ENCODE measurements at places on chromosomes 6 and 20.

- DNase-seq: no peak
Measured at GRCh38 chr6:84756877-84757276, 7.5 kb downstream of the TBX18 start.

- no peak for DNase-seq
Measured at GRCh38 chr6:139150920-139151319, 16.0 kb downstream of the HECA start.

DNA sequence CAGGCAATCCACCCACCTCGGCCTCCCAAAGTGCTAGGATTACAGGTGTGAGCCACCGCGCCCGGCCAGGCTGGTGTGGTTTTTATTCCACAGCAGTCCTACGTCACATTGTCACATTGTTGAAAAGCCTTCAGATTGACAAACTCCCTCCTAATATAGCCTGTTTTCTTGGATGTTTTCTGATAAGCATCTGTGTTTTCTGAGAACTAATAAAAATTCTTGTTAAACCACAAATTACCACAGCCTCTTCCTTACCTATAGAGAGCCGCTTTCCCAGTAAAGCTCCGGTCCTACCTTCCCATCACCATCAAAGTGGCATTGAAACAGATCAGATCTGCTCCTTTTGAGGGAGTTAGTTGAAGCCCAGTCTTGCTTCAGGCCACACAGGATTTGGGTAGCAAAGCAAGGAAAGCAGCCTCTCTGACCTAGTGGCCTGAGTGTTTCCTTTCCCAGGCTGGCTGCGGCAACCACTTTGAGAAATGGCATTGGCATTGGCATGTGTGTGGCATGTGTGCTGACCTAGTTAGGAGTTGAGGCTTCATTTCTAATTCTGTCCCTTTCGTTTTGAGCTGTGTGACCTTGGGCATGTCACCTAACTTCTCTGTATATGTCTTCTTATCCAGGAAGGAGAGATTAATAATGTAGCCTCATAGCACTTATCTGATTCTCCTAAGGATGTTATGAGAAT lies 1.7 kb upstream of the PKIG start:
- DNase-seq: no peak

DNA sequence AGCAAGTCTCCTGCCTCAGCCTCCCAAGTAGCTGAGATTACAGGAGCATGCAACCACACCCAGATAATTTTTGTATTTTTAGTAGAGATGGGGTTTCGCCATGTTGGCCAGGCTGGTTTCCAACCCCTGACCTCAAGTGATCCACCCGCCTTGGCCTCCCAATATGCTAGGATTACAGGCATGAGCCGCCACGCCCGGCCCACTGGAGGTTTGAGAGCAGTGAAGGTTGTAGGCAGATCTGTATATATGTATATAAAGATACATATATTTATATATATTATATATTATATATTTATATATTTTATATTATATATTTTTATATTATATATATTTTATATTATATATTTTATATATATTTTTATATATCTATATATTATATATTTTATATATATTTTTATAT lies 38.2 kb upstream of the TTPAL start:
- no peak for DNase-seq

- DNase-seq: no peak
Measured at GRCh38 chr6:113944701-113945100, 26.2 kb downstream of the HDAC2 start.

- no peak for DNase-seq
Measured at GRCh38 chr20:58765780-58766179, 73.2 kb downstream of the NPEPL1 start.

GRCh38 chr6:31621991-31622390 lies 1.5 kb downstream of the PRRC2A start:
- no peak for DNase-seq

DNA sequence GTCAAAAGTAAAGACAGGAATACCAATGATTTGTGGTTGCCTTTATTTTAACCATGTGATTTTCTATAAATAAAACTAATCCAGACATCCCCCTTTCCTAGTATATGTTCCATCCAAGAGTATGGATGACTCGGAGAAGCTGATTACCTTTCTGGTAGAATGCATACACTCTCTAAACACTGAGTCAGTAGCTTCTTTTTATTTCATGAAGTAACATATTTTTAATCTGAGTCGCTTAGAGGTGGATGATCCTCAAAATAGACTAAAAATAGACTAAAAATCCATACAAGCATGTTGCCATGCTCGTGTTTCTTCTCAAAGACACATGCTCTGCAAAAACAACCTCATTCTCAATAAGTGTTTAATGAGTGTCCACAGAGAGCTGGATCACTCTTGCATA lies 263.7 kb downstream of the COL12A1 start:
- DNase-seq: no peak

- DNase-seq: no peak
Measured at GRCh38 chr6:129096651-129097290, 213.8 kb downstream of the LAMA2 start.

- DNase-seq: no peak
Measured at GRCh38 chr6:135475292-135475886, 22.2 kb downstream of the AHI1 start.

- no peak for DNase-seq
Measured at GRCh38 chr6:55438203-55438602, 110.9 kb downstream of the GFRAL start.

- no peak for DNase-seq
Measured at GRCh38 chr6:56802584-56802983, 152.3 kb upstream of the BEND6 start.

DNA sequence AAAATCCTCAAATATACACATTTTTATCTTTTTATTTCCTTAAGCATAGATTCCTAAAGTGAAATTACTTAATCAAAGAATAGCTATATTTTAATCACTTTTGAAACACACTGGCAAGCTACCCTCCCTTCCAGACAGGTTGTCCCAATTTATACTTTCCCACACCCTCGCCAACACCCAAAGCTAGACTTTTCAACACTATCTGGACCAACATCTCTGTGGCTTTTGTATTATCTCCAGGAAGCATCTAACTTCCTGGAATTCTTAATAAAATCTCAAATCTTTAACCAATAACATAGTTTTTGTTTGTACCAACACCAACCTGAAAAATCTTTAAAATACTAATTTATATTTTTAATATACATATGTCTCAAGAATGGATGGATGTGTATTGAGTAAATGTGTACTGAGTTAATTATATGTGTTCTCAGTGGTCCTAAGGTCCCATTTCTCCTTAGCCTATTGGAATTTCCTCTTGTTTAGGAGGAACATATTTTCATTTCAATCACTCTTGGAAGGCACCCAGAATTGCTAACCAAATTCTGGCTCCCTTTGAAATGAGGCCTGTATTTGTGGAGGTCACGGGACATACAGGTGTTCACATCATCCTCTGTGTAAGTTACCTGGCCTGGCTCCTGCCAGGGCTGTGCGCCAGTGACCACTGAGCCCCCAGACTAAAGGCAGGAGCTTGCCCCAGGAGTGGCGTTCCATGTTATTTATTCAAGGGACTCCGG lies 17.4 kb upstream of the GFOD1 start:
- no peak for DNase-seq

GRCh38 chr20:35301426-35301825 lies 9.2 kb upstream of the FAM83C start:
- DNase-seq: no peak

DNA sequence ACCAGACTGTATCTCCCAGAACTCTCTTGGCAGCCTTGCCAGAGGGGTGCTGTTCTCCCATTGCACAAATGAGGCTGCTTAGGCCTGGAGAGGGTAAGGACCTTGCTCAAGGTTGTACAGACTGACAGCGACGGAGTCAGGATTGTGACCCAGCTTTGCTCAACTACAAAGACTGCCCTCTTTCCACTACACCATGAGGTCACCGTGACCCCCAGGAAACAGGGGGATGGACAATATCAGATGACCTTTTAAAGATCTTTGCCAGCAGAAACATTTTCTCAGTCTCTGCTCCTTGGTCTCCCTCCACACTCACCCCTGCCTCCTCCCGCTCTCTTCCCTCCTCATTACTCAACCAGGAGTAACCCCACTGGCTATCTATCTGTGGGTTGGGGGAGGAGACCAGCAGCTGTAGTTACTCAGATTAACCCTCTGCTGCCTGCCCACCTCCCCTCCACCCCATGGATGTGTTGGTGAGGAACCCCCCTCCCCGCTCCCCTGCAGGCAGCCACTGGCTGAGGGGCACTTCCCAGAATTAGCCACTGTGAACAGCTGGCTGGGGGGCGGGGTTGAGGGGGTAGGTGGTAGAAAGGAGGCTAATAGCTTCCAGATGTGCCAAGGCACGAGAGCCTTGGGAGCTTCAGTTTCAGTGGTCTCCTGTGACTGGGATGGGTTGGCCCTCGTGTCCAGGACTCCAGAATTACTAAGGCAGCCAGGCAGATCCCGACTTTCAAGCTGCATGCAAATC lies 26.9 kb upstream of the MRPS18A start:
- no peak for DNase-seq

DNA sequence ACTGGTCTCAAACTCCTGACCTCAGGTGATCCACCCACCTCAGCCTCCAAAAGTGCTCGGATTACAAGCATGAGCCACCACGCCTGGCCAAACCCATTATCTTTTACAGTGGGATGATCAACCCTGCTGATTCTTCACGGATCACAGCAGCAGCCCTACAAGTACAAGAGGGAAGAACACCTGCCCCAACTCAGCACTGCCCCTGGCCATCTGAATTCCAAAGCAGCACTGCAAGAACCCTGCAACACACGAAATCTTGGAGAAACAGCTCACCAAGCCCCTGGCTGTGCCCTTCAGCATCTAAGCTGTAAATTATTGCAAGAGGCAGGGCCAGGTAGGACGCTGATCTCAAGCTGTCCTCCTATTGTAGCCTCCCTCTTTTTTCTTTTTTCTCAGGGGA lies 54.5 kb upstream of the MC3R start:
- DNase-seq: no peak

DNA sequence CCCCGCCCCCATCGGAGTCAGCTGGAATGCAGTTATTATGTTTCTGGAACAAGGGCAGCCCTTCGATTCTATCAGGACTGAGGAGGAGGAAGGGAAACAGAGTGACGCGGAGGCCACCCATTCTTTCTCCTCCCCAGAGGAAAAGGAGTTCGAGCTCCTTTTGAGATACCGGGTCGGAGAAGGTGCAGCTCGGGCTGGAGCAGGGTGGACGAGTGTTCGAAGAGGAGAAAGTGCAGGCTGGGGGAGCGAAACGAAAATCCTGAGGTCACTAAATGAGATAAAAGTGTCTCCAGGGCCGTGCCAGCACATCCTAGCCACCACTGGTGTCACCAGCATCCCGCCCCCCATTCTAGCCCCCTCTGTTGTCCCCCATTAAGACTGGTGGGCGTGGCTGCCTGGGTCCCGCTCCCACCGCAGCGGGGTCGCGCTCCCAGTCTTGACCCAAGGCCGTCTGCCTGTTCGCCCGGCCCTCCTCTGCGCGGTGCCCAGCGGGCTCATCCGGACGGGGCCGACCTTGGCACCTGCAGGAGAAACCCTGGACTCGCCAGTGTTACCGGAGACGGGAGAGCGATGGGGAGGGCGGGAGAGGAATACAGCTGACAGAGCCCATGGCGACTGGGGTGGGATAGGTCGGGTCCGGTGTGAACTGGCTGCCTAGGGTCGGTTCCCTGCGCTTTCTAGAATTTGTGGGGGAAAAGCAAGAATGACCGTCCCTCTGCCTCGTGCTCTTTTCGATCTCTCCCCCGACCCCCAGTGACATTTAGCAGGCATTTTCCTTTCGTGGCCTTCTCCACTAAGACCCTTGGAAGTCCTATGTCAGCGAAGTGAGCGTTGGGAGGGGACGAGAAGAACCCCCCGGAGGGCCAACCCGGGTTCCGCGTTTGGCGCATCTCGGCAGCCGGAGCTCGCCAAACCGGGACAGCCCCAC lies 16.2 kb downstream of the FOXA2 start:
- DNase-seq: no peak

DNA sequence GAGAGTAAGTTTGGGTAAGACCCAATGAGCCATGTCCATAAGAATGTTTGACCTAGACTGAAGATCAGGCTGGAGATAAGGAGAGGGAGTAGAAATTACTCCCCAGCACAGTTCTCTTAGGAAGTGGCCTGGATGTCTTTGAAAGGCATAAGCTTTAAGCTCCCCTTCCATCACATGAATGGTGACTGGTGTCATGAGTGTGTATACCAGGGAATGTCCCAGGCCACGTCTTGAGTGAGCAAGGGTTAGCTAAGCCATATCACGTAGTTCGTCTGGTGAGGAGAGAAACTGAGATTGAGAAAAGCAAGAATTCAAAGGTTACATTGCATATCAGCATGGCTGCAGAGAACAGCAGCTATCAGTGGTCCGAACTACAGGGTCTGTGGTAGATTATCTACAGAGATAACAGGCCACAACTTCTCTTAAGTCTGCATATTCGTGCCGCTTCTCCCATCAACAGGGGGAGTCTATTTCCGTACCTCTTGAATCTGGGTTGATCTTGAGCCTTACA lies 60.1 kb upstream of the BMP2 start:
- no peak for DNase-seq

GRCh38 chr6:13304580-13305260 lies 23.6 kb downstream of the TBC1D7 start:
- no peak for DNase-seq

- no peak for DNase-seq
Measured at GRCh38 chr20:47117371-47117770, 222.7 kb downstream of the EYA2 start.

- DNase-seq: no peak
Measured at GRCh38 chr6:48098923-48099322, 12.1 kb downstream of the PTCHD4 start.

DNA sequence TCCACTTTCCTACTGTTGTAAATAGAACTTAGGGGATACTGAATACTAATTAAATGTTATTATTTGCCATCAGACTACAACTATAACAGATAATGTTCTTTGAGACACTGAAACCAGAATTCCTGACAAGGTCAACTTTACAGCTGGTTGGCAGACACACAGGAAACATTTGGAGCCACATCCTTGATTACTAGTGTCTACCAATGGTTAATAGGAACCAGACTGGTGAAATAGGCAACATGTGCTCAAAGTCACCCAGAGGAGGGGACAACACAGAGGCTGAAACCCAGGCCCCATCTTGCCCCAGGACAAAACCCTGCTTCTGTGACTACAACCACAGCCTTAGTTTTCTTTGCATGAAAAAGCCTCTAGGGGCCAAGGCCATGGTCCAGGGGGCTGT lies 47.8 kb upstream of the NT5E start:
- DNase-seq: no peak

GRCh38 chr20:56665806-56666205 lies 36.7 kb downstream of the TFAP2C start:
- DNase-seq: no peak

DNA sequence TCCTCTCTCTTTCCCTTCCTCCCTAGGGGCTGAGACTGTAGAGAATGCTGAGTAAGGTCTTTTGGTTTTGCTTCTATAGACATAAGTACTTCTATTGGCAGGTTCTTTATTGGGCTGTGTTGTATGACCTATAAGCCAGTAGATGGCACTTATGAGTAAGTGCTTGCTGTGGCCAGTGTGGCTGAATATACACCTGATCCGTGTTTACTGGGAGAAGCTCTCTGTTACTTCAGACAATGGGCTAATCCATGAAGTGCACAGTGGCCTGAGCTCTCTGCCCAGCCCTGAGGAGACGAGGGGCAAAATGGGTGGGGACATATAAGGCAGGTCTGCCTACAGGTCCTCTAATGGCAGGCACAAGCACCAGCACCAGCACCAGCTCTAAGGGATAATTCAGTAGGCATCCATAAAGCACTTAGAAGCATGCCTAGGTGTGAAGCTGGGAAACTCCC lies 610.3 kb downstream of the RNF144B start:
- DNase-seq: no peak

GRCh38 chr6:19851241-19852089 lies 14.3 kb downstream of the ID4 start:
- peak; percentile 70 for DNase-seq

All from amniotic stem cell (primary cell).